Stimulated activated CD4-positive, alpha-beta T cell treated with anti-CD3 and anti-CD28 coated beads, Interleukin-4, amount 100 ng/mL, for 24 hours (primary cell): ENCODE measurements at places on chromosomes 7 and 10.

DNA sequence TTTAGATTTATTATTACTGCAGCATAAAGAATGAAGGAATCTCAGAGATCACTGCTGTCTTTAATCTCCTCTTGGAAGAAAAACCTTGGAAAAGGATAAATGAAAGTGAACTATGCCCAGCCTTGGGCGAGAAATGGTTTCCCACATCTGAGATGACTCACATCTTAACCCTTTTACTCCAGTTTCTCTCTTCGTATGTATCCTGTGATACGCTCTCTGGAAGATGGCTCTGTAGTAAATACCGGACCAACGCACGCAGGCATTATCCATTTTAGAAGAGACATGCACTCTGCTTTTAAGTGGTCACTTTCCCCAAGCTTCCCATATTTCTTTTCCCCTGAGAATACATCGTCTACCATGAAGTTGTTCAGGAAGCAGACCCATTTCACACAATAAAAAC lies 207.3 kb upstream of the BMPER start:
- no peak for DNase-seq

GRCh38 chr10:18144928-18145327 lies 4.7 kb downstream of the CACNB2 start:
- DNase-seq, result no peak

GRCh38 chr7:2524808-2525657 lies 5.5 kb downstream of the LFNG start:
- no peak for DNase-seq

- DNase-seq, result no peak
Measured at GRCh38 chr10:79431891-79432831, 13.3 kb downstream of the ZCCHC24 start.

GRCh38 chr7:129376778-129377700 lies 57.2 kb upstream of the STRIP2 start:
- DNase-seq, result no peak

DNA sequence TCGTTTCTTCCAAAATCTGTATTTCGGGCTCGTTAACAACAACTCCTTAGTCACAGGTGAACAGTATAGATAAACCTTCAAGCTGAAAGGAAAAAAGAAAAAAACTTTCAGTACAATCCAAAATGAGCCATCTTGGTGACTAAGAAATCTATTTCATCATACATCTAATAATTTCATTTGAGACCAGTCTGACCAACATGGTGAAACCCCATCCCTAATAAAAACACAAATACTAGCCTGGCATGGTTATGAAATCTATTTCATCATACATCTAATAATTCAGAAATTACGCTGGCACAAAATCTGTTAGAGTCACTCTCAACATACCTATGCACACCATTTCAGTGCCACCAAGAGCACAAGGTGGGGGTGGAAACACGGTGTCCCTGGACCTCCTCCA lies 8.8 kb downstream of the DCLRE1C start:
- DNase-seq, result no peak

- no peak for DNase-seq
Measured at GRCh38 chr7:33578881-33579672, 326.3 kb upstream of the BMPER start.

DNA sequence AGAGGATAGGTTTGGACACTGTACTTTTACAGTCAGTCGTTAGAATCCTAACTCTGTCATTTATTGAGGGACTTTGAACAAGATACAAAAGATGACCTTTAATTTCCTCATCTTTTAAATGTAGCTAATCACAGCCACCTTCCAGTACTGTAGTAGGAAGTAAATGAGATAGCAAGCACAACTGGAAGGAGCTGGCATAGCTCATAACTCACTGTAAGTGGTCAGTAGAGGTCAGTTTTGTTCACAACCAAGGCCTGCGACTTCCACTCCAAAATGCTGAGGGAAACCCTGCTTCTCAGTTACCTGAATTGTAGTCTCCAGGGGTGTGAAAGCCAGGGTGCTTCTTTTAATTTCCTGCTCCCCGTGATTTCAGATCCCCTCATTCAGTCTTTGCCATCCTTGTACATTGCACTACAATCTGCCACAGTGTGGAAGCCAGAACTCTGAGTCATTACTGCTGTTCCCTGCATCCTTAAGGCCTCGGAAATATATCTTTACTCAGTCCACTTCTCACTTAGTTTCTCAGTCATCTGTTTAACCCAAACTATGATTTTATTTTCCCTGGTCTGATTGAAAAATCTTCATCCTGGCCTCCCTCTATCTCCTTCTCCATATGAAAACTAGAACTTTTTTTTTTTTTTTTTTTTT lies 361.2 kb downstream of the NRG3 start:
- DNase-seq, result no peak

DNA sequence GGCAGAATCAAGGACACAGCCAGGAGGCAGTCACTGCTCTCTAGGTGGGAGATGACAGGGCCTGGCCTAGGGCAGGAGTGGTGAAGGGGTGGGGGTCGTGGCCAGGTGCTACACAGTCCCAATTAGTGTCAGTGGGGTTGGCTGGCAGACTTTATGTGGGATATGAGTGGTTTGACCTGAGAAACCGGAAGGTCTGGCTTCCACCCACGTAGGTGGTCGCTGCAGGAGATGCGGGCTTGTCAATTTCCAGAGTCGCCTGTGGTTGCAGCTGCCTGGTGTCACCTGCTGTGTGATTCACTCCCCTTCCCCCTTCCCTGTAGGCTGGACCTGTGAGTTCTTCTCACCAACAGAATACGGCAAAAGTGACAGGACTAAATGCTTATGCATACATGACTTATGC lies 124.3 kb downstream of the KLF6 start:
- no peak for DNase-seq
